Forelimb muscle (tissue), 1 donor: ENCODE measurements at places on chromosomes 1 and 21.

GRCh38 chr1:179824265-179824664, 53.3 kb downstream of the TOR1AIP2 start:
- no peak for DNase-seq

- DNase-seq: no peak
Observed at GRCh38 chr21:45467221-45467779, 62.3 kb downstream of the COL18A1 start.

GRCh38 chr1:89179343-89179742, 3.5 kb upstream of the GBP7 start:
- no peak for DNase-seq

- no peak for DNase-seq
Observed at GRCh38 chr1:51740652-51741051, 123.8 kb downstream of the OSBPL9 start.

DNA sequence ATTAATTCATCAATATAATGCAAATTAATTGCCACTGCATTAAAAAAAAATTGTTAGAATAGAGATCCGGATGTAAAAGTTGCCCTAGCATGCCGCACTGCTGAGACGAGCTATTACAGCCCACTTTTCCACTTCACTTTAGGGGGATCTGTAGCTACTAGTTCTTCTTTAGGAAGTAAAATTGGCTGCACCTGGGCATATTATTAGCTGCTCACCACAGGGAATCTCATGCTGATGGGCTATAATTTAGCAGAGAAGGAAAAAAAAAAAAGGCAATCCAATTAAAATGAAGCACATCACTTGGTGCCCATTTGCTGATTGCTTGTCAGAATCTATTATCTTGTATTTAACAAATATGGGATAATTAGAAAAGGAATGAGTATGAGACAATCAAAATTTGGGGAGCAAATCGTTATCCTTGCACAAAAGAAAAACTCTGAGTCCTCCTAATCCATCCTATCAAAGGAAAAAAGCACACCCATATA, 233.4 kb downstream of the DSCAM start:
- no peak for DNase-seq

DNA sequence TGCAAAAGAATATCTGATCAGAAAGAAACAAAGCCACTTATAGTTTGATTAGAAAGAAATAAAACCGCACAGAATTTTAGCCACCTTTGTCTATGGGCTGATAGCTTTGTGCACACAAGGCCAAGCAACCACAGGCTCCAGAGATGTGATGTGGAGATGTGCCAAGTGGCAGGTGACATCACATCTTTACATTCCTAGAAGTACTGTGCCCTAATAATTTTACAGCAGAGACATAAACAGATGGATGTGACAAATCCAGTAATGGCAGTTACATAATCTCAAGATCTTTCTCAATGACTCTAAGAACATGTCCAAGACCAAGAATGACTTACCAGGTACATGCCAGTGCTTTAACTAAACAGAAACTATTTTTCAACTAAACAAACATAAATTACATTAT, 159.5 kb downstream of the LTN1 start:
- DNase-seq: no peak

DNA sequence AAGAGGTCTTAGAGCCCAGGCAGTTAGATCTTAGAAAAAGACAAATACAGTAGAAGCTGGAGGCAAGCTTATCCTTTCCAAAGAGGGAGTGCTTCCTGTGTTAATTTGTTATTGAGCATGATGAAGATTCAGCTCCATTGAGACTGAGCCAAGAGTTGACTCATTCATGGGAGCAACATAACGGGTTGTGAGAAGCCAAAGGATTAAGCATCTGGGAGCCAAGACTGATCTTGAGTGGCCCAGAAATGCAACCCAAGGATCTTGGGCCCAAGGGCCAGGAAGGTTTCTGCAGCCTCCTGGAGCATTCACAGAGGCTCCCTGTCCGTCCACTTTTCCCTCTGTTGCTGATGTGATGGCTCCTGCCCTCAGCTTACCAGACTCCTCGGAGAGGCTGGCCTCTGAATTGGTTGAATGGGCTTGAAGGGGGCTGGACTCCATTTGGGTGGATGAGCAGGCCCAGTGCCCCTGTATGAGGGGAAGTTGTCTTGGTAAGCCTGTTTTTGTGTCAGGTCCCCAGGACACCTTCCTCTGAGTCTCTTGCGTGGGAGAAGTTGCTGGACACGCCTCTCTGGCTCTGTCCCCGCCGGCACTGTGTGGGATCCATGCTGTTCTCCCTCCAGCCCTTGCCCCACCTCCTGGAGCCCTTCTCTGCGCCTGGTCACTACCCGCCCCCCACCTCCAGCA, 42.4 kb downstream of the PDE9A start:
- no peak for DNase-seq

- no peak for DNase-seq
Observed at GRCh38 chr1:3561702-3562101, 49.6 kb downstream of the MEGF6 start.

DNA sequence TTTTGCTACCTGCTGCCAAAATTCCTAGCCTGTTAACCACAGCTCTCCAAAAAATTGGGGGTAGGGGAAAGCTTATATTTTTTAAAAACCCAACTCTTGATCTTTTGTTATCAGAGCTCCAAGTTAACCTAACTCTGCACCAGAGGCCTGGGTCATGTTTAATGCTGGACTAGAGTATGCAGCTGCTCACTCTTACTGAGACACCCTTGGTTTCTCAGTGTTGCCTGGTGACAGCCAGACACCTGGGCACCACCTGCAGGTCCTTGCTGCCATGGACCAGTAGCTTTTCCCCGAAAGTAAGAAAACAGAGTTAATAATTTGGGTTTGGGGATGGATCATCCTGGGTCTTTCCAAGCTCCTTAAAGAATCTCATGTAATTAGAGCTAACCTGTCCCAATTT, 30.1 kb downstream of the KCNJ6 start:
- DNase-seq: no peak

GRCh38 chr1:168683871-168684270, 45.1 kb downstream of the DPT start:
- DNase-seq: no peak

GRCh38 chr1:29237129-29237821, 953 bp downstream of the PTPRU start:
- DNase-seq: no peak

GRCh38 chr1:42133809-42134526, 19.2 kb upstream of the GUCA2B start:
- DNase-seq: no peak

DNA sequence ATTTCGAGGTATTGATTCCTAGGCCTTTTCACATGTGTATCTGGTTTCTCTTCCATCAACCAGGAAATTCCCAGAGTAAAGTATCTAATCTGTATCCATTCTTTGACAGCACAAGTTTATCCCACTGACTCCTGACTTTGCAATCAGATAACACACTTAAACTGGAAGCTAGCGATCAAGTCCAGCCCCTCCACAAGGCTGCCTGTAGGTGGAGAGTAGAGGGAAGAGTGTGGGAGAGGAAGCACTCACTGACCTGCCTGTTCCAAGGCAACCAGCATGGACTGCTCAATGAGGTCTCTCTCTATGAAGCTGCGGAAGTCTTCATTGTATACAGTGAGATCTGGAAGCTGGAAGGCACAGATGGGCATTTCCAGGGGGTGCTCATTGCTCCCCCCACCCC, 30.4 kb upstream of the MTMR11 start:
- no peak for DNase-seq

GRCh38 chr1:234862360-234862943, 252.5 kb upstream of the IRF2BP2 start:
- no peak for DNase-seq

DNA sequence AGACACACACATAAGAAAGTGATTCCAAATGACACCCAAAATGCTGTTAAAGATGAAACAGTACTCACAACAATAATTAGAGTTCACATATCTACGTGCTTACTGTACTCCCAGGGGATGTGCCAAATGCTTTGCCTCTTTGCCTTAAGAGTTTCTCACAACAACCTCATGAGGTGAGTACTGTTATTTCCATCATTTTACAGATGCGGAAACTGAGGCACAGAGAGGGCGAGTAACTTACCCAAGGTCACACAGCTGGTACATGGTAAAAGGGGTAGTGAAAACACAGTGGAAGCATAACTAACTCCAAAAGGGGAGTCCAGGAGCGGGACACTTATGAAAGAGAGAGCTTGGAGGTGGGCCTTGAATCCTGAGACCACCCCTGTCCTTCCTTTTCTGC, 171.8 kb downstream of the ACTL8 start:
- DNase-seq: no peak

- no peak for DNase-seq
Observed at GRCh38 chr1:53321366-53321765, 6.5 kb downstream of the LRP8 start.

DNA sequence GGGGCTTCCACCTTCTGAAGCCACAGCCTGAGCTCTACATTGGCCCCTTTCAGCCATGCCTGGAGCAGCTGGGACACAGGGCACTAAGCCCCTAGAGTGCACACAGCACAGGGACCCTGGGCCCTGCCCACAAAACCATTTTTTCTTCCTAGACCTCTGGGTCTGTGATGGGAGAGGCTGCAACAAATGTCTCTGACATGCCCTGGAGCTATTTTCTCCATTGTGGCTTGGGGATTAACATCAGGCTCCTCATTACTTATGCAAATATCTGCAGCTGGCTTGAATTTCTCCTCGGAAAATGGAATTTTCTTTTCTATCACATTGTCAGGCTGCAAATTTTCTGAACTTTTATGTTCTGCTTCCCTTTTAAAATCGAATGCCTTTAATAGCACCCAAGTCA, 795.7 kb downstream of the LTN1 start:
- no peak for DNase-seq

GRCh38 chr1:21539933-21540332, 30.7 kb downstream of the ALPL start:
- no peak for DNase-seq

GRCh38 chr1:27505420-27505680, 15.4 kb upstream of the WASF2 start:
- DNase-seq: no peak

DNA sequence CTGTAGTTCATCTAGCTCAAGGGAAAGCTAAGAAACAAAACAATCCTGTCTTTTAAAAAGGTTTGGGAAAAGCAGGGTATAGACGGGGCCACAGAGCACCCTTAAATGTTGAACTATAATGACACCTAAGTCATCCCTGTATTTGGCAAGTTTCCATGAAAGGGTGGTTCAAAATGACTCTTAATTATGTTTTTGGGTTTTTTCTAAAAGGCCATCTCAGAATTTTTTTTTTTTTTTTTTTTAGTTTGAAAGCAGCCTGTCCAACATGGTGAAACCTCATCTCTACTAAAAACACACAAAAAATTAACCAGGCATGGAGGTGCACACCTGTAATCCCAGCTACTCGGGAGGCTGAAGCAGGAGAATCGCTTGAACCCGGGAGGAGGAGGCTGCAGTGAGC, 22.2 kb downstream of the TOMM20 start:
- no peak for DNase-seq

GRCh38 chr1:153789478-153790034, 14.3 kb downstream of the SLC27A3 start:
- no peak for DNase-seq

DNA sequence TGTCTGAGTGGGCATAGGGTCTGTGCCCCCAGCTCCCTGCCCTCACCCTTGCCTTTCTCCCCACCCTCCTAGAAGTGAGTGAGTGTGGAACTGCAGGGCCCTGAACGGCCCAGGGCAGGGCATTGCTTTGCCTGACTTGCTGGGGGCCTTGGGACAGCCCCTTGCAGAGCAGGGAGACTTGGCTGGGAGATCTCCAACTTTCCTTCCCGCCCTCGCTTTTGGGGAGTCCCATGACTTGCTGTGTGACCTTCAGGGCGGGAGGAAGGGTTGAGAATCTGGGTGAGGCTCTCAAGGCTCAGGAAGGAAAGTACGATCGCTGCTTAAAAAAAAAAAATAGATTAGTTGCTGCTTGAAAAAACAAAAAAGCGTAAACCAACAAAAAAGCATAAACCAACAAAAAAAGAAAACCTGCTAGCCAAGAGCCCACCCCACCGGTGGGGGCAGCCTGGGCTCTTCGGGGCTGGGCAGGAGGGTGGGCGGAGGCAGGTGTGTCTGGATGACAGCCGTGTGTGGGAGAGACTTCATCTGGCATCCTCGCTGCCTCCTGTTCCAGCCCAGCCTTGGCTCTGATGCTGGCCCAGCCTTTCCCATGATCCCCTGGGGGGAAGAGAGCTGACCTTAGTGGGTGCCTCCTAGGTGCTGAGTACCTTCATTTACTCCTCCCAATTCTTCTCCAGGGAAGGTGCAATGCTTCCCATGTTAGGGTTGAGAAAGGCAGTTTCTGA, 6.5 kb downstream of the NBL1 start:
- no peak for DNase-seq

DNA sequence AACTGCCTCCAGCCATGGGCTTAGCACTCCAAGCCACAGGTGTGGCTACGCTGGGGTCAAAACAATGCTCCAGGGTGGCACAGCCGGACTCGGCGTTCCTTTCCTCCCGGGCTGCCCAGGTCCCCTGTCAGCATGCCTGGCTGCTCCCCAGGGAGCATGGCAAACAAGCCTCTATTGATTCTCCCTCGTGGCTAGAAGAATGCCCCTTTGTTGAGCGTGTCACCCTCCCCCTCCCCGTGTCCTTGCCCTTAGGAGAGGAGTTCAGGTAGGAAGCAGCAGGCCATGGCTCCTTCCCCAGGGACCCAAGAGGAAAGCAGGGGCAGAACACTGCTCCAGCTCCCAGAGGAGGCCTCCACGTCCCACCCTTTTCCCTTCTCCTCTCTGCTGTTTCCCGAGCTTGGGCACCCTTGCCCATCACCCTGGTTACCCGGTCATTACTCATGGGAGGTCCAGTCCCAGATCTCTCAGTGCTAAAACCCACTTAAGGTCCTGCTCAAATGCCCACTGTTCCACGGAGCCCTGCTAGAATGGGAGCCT, 57.4 kb upstream of the CITED4 start:
- DNase-seq: no peak

DNA sequence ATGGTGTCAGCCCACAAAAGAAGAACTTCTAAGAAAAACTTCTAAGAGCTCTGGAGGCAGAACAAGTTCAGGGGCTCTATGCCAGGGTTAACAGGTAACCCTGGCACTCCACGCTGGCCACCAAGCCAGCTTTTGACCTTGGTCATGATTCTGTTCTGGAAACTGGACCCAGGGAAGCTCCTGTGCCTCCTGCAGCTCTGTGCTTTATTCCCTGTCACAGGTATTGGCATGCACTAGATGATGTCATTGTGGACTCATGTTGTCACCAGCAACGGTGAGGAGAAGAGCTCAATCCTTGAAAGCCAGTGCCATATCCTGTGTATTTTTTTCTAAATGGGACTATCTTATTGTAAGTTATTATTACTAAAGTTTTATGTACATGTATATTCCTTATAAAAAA, 56.7 kb upstream of the GCLM start:
- no peak for DNase-seq

DNA sequence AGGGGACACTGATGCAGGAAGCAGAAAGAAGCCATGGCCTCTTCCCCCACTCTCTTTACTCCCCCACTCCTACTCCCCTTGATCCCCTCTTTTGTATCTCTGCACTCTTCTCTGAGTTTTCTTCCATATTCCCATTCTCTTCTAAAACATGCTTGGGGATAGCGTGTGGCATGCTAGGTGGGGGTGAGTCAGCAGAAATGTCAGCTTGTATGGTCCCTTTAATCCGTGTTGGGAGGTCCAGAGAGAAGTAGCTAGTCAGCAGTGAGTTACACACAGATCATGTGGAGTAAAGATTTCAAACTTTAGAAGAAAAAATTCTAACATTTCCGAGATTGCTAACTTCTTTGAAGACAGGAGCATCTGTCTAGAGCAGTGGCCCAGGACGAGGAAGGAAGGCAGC, 4.0 kb upstream of the KCNK1 start:
- no peak for DNase-seq
